Natural killer cell treated with Interleukin-12 subunit alpha and Interleukin-12 subunit beta and Interleukin-15 and Interleukin-18, amount 100 ng/mL, for 72 hours (primary cell): ENCODE measurements at places on chromosomes 5 and 9.

- H3K36me3 ChIP-seq = peaks cover 31% of the 10 kb centered on the region
- peaks cover 6% of the 10 kb centered on the region for H3K4me1 ChIP-seq
- H3K27me3 ChIP-seq = no peaks in the 10 kb centered on the region
Measured at GRCh38 chr5:1820381-1820780, 19.2 kb downstream of the NDUFS6 start.

DNA sequence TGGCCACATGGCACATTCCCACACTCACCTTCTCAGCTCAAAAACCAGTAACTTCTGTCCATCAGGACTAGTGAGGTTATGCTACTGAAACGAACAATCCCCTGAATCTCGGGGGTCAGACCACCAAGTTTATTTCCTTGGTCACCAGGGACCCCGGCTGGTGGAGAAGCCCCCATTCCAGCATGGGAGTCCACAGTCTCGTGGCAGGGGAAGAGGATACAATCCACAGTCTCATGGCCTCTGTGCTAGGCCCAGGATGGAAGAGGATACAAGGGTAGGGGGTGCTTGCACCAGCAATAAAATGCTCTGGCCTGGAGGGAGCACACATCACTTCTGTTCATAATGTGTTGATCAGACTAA is 7.4 kb upstream of the CARD19 start:
- peaks cover 14% of the 10 kb centered on the region for H3K27me3 ChIP-seq
- H3K4me1 ChIP-seq = peaks cover 30% of the 10 kb centered on the region
- H3K4me3 ChIP-seq = no peak overlapping the region
- peak; percentile 48 for DNase-seq
- peaks cover 5% of the 10 kb centered on the region for H3K36me3 ChIP-seq
- H3K27ac ChIP-seq = no peak overlapping the region

DNA sequence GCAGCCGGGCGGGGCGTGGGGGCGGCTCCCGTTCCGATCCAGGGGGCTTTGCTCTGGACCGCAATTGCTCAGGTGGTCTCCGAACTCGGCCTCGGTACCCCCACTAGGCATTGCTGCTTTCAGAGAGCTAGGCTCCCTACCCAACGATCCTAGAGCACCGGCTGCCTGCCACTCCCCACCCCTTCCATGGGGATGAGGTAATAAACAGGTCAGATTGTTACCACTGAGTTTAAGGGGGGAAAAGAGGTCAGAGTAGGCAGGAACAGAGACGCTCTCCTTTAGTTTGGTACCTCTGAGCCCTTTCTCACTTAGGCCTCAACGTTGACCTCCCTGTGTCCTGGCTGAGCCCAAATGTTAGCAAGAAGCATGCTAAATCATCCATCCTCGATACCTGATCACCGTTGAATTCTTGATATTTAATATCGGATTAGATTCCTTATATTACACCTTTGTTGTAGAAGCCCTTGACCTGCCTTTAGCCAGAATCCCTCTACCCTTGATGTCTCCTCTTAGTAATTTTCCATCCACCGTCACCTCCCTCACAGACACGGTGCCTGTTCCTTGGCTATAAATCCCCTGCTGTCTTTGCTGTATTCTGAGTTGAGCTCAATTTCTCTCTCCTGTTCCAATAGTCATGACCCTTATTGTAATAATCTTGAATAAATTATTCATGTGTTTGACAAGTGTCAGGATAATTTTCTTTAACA is 588 bp upstream of the PLPP1 start:
- H3K27me3 ChIP-seq = no peaks in the 10 kb centered on the region
- DNase-seq = no peak
- H3K4me1 ChIP-seq = peaks cover 13% of the 10 kb centered on the region
- H3K4me3 ChIP-seq = peak overlapping the region; percentile 92

- peaks cover 86% of the 10 kb centered on the region for H3K27me3 ChIP-seq
- no peak within 1 kb of the TSS for H3K27ac ChIP-seq
- no peak for DNase-seq
- no peak within 1 kb of the TSS for H3K4me3 ChIP-seq
- peaks cover 3% of the 10 kb centered on the region for H3K4me1 ChIP-seq
Measured at GRCh38 chr5:146338774-146339714, at the start of gene POU4F3. Gene POU4F3, plus strand, starts transcription at chr5:146338839. Its CDS starts 274 bp downstream, at chr5:146339113.

DNA sequence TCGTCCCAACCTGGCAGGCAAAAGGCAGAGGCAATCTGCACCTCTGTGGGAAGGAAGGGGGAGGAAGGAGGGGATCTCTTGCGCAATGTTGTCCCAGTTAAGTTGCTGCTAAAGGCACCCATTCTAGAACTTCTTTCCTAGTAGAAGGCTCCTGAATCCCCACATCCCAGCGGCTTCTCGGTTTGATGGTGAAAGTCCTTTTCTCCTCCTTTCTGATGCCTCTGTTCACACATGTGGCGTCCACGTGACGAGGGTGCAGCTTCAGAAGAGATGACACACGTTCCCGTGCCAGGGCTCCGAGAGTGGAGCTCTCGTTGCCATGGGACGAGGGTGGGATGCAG is 96.9 kb upstream of the FCN2 start:
- no peak overlapping the region for H3K4me3 ChIP-seq
- no peak overlapping the region for H3K27ac ChIP-seq
- H3K4me1 ChIP-seq = no peaks in the 10 kb centered on the region
- no peaks in the 10 kb centered on the region for H3K36me3 ChIP-seq
- no peak for DNase-seq
- H3K27me3 ChIP-seq = peaks cover 9% of the 10 kb centered on the region

- peaks cover 47% of the 10 kb centered on the region for H3K27me3 ChIP-seq
- no peak overlapping the region for H3K4me3 ChIP-seq
- peaks cover 9% of the 10 kb centered on the region for H3K4me1 ChIP-seq
- H3K36me3 ChIP-seq = no peaks in the 10 kb centered on the region
- no peak overlapping the region for H3K27ac ChIP-seq
Measured at GRCh38 chr5:34651791-34652190, 4.3 kb upstream of the RAI14 start.

GRCh38 chr5:48192-48591 is 43.8 kb upstream of the PLEKHG4B start:
- peaks cover 6% of the 10 kb centered on the region for H3K36me3 ChIP-seq
- peaks cover 39% of the 10 kb centered on the region for H3K27me3 ChIP-seq
- no peak for DNase-seq
- no peak overlapping the region for H3K4me3 ChIP-seq
- H3K4me1 ChIP-seq = peaks cover 4% of the 10 kb centered on the region
- H3K27ac ChIP-seq = no peak overlapping the region

- no peak for DNase-seq
- H3K27ac ChIP-seq = peak overlapping the region; percentile 67
- peaks cover 32% of the 10 kb centered on the region for H3K4me1 ChIP-seq
- no peaks in the 10 kb centered on the region for H3K27me3 ChIP-seq
- no peaks in the 10 kb centered on the region for H3K36me3 ChIP-seq
Measured at GRCh38 chr9:127561491-127562278, 50.4 kb upstream of the STXBP1 start.

DNA sequence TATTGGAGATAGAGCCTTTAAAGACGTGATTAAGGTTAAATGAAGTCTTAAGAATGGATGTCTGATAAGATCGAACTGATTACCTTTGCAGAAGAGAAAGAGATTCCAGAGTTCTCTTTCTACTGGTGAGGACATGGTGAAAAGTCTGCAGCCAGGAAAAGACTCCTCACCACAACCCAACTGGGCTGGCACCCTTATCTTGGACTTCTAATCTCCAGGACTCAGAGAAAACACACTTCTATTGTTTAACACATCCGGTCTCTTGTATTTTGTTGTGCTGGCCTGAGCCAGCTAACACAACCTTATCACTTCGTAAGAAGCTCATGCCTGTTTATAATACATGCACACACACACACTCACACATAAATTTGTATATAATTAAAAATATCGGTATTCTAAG is 489.1 kb downstream of the PRDM9 start:
- H3K27ac ChIP-seq = no peak overlapping the region
- H3K36me3 ChIP-seq = peaks cover under 1% of the 10 kb centered on the region
- no peak overlapping the region for H3K4me3 ChIP-seq
- H3K4me1 ChIP-seq = no peaks in the 10 kb centered on the region
- no peaks in the 10 kb centered on the region for H3K27me3 ChIP-seq
- no peak for DNase-seq

- no peak overlapping the region for H3K4me3 ChIP-seq
- no peaks in the 10 kb centered on the region for H3K36me3 ChIP-seq
- H3K27me3 ChIP-seq = peaks cover 48% of the 10 kb centered on the region
- no peak overlapping the region for H3K27ac ChIP-seq
- no peaks in the 10 kb centered on the region for H3K4me1 ChIP-seq
- no peak for DNase-seq
Measured at GRCh38 chr9:87742813-87743428, 17.0 kb downstream of the CTSL start.

DNA sequence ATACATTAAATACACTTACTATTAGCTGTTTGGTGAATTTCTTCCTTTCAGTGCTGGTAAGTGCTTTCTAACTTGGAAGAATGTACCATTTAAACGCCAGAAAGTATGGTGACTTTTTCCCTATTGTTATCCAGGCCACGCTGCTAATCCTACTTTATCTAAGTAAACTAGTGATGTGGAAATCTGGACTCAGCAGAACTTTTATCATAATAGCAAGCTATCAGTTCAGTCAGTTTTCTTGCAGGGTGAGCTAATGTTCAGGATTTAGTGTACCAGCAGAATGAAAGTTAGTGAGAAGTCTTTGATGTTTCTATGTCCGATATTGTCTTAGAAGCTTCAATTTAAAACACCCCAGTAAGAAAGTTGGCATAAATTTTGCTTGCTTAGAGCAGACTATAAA is 72.2 kb downstream of the HSD17B4 start:
- H3K27me3 ChIP-seq = no peaks in the 10 kb centered on the region
- no peak overlapping the region for H3K27ac ChIP-seq
- no peak for DNase-seq

- peaks cover 17% of the 10 kb centered on the region for H3K27me3 ChIP-seq
- DNase-seq = no peak
- no peak overlapping the region for H3K4me3 ChIP-seq
- no peaks in the 10 kb centered on the region for H3K36me3 ChIP-seq
- H3K27ac ChIP-seq = no peak overlapping the region
- H3K4me1 ChIP-seq = no peaks in the 10 kb centered on the region
Measured at GRCh38 chr5:115949096-115949495, 13.2 kb upstream of the LVRN start.

DNA sequence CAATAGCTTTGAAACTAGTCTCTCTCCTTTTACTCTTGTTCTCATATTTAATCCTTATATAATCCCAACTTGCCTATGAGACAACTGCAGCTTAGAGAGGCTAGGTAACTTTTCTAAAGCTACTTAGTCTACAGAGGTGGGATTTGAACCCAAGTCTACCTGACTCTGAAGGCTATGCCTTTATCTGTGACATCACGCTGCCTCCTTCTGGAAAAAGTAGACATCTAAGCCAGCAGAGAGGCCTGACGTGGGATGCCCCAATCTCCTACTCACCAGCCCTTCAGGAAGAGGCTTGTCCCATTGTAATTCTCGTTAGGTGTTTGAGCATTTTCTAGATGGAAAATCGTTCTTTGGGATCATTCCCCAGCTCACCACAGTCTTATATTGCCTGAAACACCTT is 167.5 kb downstream of the HSPA4 start:
- no peak for DNase-seq
- H3K4me3 ChIP-seq = no peak overlapping the region
- H3K4me1 ChIP-seq = no peaks in the 10 kb centered on the region
- H3K36me3 ChIP-seq = no peaks in the 10 kb centered on the region

- no peaks in the 10 kb centered on the region for H3K36me3 ChIP-seq
- DNase-seq = no peak
- no peak overlapping the region for H3K27ac ChIP-seq
- H3K27me3 ChIP-seq = no peaks in the 10 kb centered on the region
- H3K4me3 ChIP-seq = no peak overlapping the region
Measured at GRCh38 chr5:41143131-41143901, 70.0 kb downstream of the C6 start.

GRCh38 chr9:123399803-123400378 is 43.9 kb downstream of the CRB2 start:
- H3K4me3 ChIP-seq = no peak overlapping the region
- H3K4me1 ChIP-seq = no peaks in the 10 kb centered on the region
- no peak for DNase-seq
- no peaks in the 10 kb centered on the region for H3K36me3 ChIP-seq
- no peaks in the 10 kb centered on the region for H3K27me3 ChIP-seq

GRCh38 chr5:127425868-127426267 is 91.6 kb upstream of the PRRC1 start:
- H3K36me3 ChIP-seq = no peaks in the 10 kb centered on the region
- DNase-seq = no peak
- no peak overlapping the region for H3K27ac ChIP-seq
- peaks cover 13% of the 10 kb centered on the region for H3K27me3 ChIP-seq

GRCh38 chr5:164561933-164562872 is 1056.8 kb downstream of the MAT2B start:
- no peaks in the 10 kb centered on the region for H3K27me3 ChIP-seq
- no peaks in the 10 kb centered on the region for H3K4me1 ChIP-seq
- no peak for DNase-seq
- no peaks in the 10 kb centered on the region for H3K36me3 ChIP-seq
- H3K27ac ChIP-seq = no peak overlapping the region

DNA sequence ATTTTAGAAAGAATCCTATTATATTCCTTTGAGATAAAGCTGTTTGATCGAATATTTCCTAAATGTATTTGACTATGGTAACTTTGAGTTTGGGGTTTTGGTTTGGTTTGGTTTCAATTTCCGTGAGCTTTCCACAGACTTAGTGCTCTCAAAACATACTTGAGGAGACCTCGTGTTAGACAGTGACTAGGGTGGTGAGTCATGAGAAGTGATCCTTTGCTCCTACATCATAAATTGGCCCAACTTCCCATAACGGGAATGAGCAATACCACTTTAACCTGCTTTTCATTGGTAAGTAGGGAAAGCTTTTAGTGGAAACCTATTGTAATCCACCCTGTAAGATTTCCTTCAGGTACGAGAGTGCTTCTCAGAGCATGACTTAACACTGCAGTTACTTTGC is 3.8 kb upstream of the RASEF start:
- no peaks in the 10 kb centered on the region for H3K4me1 ChIP-seq
- DNase-seq = no peak
- H3K27ac ChIP-seq = no peak overlapping the region
- peaks cover 15% of the 10 kb centered on the region for H3K27me3 ChIP-seq
- H3K36me3 ChIP-seq = peaks cover 6% of the 10 kb centered on the region
- no peak overlapping the region for H3K4me3 ChIP-seq

- no peak overlapping the region for H3K27ac ChIP-seq
- no peak for DNase-seq
- peaks cover 39% of the 10 kb centered on the region for H3K27me3 ChIP-seq
- H3K4me1 ChIP-seq = no peaks in the 10 kb centered on the region
- no peaks in the 10 kb centered on the region for H3K36me3 ChIP-seq
- no peak overlapping the region for H3K4me3 ChIP-seq
Measured at GRCh38 chr5:138643040-138643791, 68.0 kb upstream of the HSPA9 start.

DNA sequence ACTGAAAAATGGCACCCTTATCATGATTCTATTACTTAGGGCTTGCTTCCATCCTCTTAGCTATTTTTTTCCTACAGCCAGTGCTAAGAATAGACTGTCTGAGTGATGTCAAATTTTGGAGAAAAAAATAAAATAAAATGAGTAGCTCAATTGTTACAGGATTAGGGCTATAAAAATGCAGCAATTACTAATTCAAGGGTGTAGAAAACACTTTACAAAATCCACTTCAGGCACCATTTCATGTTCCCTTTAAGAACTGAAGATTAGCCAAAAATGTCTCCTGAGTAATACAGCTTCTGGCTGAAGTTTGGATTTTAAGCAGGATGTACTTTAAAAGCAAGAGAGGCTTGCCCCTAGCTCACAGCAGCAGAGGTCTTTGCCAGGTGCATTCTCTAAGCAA is 240.5 kb upstream of the IRX1 start:
- H3K27ac ChIP-seq = no peak overlapping the region
- DNase-seq = no peak
- H3K4me1 ChIP-seq = no peaks in the 10 kb centered on the region

- no peak overlapping the region for H3K4me3 ChIP-seq
- H3K27ac ChIP-seq = no peak overlapping the region
- DNase-seq = no peak
- H3K36me3 ChIP-seq = no peaks in the 10 kb centered on the region
- no peaks in the 10 kb centered on the region for H3K27me3 ChIP-seq
- no peaks in the 10 kb centered on the region for H3K4me1 ChIP-seq
Measured at GRCh38 chr9:19895006-19895405, 106.2 kb upstream of the SLC24A2 start.
